ACHN (cell line): ENCODE measurements at places on chromosomes 1 and 21.
A peak's percentile ranks its signal among the peaks of the same experiment; 100 is the strongest.

- peak; percentile 91 for DNase-seq
These were observed 3.3 kb upstream of the FCRL6 start for GRCh38 chr1:159798893-159799292.

GRCh38 chr1:3996846-3997705 lies 97.0 kb upstream of the C1orf174 start:
- no peak for DNase-seq

DNA sequence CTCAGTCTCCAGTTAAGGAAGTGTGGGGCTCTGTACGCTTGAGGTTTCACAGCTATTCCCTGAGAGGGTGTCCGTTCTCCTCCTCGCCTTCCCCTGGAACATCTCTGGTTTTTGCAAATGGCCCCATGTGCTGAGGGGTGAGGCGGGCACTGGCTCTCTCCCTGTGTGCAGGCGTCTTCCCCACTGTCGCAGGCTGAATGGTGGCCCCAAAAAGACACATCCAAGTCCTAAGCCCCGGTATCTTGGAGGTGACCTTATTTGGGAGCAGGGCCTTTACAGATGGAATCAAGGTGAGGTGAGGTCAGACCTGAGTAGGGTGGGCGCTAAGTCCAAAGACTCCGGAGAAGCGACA lies 98.0 kb upstream of the TMPRSS2 start:
- DNase-seq = no peak

DNA sequence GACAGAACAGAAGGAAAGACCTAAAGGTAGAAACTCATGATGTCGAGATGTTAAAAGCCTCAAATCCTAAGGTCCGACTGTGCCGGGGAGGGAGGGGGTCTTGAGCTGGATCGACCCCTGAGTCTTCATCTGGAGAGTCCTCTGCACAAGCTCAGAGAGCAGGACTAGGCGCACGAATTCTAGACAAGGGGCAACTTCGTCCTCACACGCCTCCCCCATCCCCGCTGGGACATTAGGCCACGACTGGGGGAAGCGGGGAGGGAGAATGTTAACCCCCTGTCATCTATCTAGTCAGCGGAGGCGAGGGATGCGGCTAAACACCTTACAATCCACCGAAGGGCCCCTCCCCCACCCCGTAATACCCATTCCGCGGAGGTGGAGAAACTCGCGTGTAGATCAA lies 94.7 kb downstream of the PRKAB2 start:
- DNase-seq = no peak

GRCh38 chr21:28227881-28228635 lies 764.6 kb downstream of the LTN1 start:
- no peak for DNase-seq
